Spinal cord (tissue), 10 donors: ENCODE measurements at places on chromosomes 1 and 21.

DNA sequence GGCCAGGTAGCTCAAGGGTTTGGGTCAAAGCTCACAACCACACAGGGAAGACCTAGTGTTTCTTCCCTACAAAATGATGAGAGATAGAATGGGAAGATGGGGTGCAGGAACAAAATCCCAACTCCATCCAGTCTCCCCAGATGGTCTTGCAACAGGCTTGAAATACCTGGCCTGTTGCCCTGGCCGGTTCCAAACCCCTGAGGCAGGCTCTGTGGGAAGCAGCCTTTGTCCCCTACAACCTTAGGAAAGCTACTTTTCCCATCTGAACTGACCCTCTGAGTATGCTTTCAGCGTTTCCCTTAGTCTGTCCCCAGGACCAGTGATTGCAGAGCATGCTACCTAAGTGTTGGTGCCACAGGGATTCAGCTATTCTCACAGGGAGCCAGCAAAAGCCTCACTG is 104.0 kb downstream of the GDAP2 start:
- no peak overlapping the region for H3K4me3 ChIP-seq
- no peak overlapping the region for H3K27ac ChIP-seq
- no peak for DNase-seq
- no peaks in the 10 kb centered on the region for H3K27me3 ChIP-seq

DNA sequence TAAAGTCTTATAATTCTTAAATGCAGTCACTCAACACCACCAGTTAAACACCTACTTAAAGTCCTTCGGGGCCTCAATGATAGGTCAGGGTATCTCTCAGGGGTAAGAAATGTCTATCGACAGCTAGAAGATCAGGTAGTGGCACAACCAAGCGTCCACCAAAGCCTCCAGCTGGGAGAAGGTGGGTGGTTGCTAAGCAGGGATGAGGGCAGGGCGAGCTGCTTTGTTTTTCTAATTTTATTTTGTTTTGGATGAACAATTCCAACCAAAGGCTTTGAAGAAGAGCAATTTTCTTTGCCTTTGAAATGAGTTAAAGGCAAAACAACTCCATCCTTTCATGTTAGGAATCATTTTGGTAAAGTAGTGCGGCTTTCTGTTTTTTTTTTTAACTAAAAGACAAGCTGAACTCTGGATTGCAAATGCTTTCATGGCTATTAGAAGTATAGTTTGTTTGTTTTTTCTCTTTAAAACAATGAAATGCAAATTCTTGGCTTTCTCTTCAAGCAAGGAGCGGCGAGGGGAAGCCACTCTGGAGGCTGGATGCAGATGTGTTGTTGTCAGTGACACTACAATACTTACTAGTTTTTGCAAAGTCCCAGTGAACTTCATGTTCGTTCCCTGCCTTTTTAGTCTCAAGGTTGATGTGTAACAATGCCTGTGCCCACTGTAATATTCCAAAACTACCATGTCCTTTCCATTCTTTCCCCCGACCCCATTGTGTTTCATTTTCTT is 106.0 kb downstream of the MRPS6 start:
- no peaks in the 10 kb centered on the region for H3K36me3 ChIP-seq
- H3K4me1 ChIP-seq: peaks cover 6% of the 10 kb centered on the region
- no peak for DNase-seq
- H3K27ac ChIP-seq: no peak overlapping the region

GRCh38 chr1:1397839-1398523 is 1.2 kb downstream of the CCNL2 start:
- H3K4me1 ChIP-seq: peaks cover 35% of the 10 kb centered on the region
- H3K36me3 ChIP-seq: peaks cover 81% of the 10 kb centered on the region
- H3K27me3 ChIP-seq: no peaks in the 10 kb centered on the region
- no peak for DNase-seq
- H3K27ac ChIP-seq: no peak overlapping the region

DNA sequence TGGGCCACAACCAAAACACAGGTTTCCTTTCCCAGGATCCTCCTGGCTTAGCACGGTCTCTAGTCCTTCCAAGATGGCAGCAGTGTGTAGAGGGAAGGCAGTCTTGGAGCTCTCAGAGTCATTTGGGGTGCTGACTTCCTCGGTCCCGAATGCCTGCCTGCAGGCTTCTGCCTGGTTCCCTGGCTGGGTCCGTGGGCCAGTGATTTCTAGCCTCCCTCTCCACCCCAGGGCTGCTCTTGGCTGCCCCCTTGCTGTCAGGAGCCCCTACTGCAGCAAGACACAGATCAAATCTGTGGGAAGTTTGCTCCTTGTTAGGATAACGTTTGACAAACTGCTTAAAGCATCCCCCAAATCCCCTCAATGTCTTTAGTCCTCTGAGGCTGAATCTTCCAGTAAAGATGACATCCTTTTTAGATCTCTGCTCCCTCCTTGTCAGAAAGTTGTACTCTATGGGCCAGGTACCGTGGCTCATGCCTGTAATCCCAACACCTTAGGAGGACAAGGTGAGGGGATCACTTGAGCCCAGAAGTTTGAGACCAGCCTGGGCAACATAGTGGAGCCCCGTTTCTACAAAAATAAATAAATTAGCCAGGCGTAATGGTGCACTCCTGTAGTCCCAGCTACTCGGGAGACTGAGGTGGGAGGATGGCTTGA is 272.5 kb downstream of the RRAGC start:
- H3K36me3 ChIP-seq: no peaks in the 10 kb centered on the region
- H3K27me3 ChIP-seq: no peaks in the 10 kb centered on the region
- DNase-seq: no peak
- H3K27ac ChIP-seq: no peak overlapping the region

- H3K4me3 ChIP-seq: no peak overlapping the region
- H3K27me3 ChIP-seq: no peaks in the 10 kb centered on the region
Measured at GRCh38 chr1:28601696-28602095, 9.6 kb downstream of the RAB42 start.

GRCh38 chr1:232880354-232880753 is 70.1 kb upstream of the NTPCR start:
- H3K27me3 ChIP-seq: no peaks in the 10 kb centered on the region
- H3K36me3 ChIP-seq: no peaks in the 10 kb centered on the region
- H3K4me3 ChIP-seq: no peak overlapping the region
- peak; percentile 55 for DNase-seq
- H3K27ac ChIP-seq: no peak overlapping the region

GRCh38 chr1:39288735-39289465 is 84.4 kb downstream of the MACF1 start:
- no peak overlapping the region for H3K4me3 ChIP-seq
- H3K27ac ChIP-seq: no peak overlapping the region
- H3K27me3 ChIP-seq: no peaks in the 10 kb centered on the region
- no peaks in the 10 kb centered on the region for H3K4me1 ChIP-seq
- DNase-seq: no peak

- no peak overlapping the region for H3K27ac ChIP-seq
- H3K27me3 ChIP-seq: no peaks in the 10 kb centered on the region
- H3K4me3 ChIP-seq: no peak overlapping the region
- DNase-seq: no peak
Measured at GRCh38 chr1:199857516-199857915, 170.0 kb upstream of the NR5A2 start.

DNA sequence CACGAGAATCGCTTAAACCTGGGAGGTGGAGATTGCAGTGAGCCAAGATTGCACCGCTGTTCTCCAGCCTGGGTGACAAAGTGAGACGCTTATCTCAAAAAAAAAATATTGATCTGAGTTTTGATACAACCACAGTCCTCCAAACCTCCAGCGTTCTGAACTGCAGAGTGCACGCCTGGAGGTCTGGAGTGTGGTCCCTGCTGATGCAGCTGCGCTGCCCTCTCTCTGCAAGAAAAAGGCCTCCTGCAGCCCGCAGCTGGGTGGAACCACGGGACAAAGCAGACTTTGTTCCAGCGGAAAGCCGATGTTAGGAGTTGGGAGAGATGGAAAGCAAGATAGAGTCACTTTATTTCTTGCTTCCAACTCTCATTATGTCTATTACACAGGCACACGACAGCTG is 144.9 kb upstream of the SOD1 start:
- H3K4me1 ChIP-seq: peaks cover 15% of the 10 kb centered on the region
- H3K36me3 ChIP-seq: no peaks in the 10 kb centered on the region
- H3K4me3 ChIP-seq: no peak overlapping the region
- H3K27ac ChIP-seq: peak overlapping the region; percentile 67
- peak; percentile 78 for DNase-seq
- H3K27me3 ChIP-seq: no peaks in the 10 kb centered on the region

DNA sequence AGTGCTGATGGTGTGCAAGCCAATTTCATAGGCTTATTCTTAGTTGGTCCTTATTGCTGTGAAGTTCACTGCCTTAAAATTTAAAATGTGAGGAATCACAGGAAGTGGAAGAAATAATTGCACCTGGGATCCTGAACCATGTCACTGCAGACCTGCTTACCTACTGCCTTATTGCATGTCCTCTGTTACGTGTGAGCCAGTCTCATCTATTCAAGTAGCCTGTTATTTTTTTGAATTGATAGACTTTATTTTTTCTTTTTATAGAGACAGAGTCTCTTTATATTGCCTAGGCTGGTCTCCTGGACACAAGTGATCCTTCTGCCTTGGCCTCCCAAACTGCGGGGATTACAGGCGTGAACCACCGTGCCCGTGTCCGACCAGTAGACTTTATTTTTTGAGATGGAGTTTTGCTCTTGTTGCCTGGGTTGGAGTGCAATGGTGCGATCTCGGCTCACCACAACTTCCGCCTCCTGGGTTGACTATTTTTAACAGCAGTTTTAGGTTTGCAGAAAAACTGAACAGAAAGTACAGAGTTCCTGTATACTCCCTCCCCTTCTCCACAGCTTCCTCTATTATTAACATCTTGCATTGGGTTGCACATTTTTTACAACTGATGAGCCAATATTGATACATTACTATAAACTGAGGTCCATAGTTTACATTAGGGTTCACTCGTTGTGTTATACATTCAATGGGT is 14.0 kb upstream of the DISC1 start:
- no peaks in the 10 kb centered on the region for H3K27me3 ChIP-seq
- H3K27ac ChIP-seq: no peak overlapping the region
- no peaks in the 10 kb centered on the region for H3K4me1 ChIP-seq

- no peak overlapping the region for H3K27ac ChIP-seq
- no peaks in the 10 kb centered on the region for H3K36me3 ChIP-seq
- no peak for DNase-seq
- H3K4me1 ChIP-seq: no peaks in the 10 kb centered on the region
- no peak overlapping the region for H3K4me3 ChIP-seq
- H3K27me3 ChIP-seq: peaks cover 3% of the 10 kb centered on the region
Measured at GRCh38 chr1:48693674-48694320, 82.9 kb downstream of the BEND5 start.

- no peaks in the 10 kb centered on the region for H3K4me1 ChIP-seq
- no peaks in the 10 kb centered on the region for H3K36me3 ChIP-seq
- H3K27ac ChIP-seq: no peak overlapping the region
Measured at GRCh38 chr1:189693140-189693539, 784.5 kb downstream of the BRINP3 start.

DNA sequence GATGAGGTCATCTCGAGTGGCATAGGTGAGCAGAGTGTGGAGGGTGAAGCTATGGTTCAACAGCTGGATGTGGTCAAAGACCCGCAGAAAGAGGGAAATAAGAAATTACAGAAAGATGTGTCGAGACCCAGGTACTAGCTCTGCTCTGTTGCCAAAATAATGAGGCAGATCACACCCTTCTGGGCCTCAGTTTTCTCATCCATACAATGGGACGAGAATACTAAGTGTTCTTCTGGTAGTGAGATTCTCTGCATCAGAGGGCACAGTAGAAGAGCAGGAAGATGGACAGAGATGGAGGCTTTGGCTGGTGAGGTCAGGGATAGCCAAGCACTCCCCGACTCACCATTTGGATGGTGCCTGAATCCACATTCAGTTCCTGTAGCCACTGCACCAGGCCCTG is 11.1 kb downstream of the MAP3K6 start:
- H3K4me3 ChIP-seq: no peak overlapping the region
- no peak overlapping the region for H3K27ac ChIP-seq
- no peak for DNase-seq
- H3K4me1 ChIP-seq: peaks cover 39% of the 10 kb centered on the region
- H3K36me3 ChIP-seq: peaks cover 29% of the 10 kb centered on the region
- H3K27me3 ChIP-seq: peaks cover 43% of the 10 kb centered on the region

DNA sequence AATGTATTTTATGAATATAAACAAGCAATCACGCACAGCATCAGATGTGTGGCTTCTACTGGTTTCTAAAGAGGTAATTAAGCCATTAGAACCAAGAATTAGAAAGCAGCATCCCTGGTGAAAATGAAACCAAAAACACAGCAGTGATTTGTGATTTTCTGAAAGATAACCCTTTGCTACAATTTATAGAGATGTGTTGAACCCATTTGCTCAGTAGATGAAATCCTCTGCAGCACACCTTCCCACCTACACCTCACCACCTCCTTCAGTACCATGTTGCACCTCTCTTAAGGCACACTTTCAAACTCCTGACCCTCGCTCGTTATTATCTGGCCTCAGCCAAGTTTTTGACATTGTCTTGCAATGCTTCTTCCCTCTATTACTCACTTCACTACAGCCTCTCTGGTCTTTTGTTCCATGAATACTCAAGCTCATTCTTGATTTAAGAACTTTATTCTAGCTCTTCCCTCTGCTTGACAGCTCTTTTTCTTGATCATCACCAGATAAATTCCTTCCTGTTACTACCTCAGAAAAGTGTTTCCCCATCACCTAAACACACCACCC is 38.6 kb downstream of the NSL1 start:
- no peaks in the 10 kb centered on the region for H3K27me3 ChIP-seq
- no peak for DNase-seq
- no peaks in the 10 kb centered on the region for H3K36me3 ChIP-seq

DNA sequence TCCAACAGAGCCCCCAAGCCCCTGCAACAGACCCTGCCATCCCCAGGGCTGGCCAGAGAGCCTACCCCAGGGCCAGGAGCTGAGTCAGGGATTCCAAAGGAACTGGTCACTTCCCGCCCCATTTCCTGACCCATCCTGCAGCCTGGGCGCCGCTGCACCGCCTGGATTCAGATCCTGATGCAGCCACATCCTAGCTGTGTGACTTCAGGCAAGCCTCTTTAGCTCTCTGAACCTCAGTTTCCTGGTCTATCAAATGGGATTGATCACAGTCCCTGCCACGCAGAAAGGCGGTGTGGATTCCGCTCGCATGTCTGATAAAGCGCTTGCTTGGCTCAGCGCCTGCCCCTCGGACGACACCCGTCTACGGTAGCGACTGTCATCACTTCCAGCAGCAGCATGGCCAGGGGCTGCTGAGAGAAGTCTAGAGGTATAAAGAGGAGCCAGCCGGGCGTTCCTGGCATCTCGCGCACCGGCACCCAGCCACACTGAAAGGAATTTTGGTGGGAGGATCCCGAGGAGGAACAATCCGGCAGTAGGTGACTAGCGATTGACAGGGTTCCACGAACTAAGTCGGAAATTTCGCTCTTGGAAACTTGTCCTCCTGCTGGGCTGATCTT is 10.1 kb downstream of the EPHA2 start:
- peak overlapping the region; percentile 67 for H3K27ac ChIP-seq
- H3K4me3 ChIP-seq: no peak overlapping the region
- DNase-seq: peak; percentile 40
- peaks cover 11% of the 10 kb centered on the region for H3K27me3 ChIP-seq

GRCh38 chr1:1537626-1538250 is 2.7 kb downstream of the TMEM240 start:
- H3K27ac ChIP-seq: no peak overlapping the region
- no peak overlapping the region for H3K4me3 ChIP-seq
- H3K4me1 ChIP-seq: peaks cover 26% of the 10 kb centered on the region
- H3K36me3 ChIP-seq: peaks cover 87% of the 10 kb centered on the region
- DNase-seq: no peak
- no peaks in the 10 kb centered on the region for H3K27me3 ChIP-seq

GRCh38 chr1:162908780-162909179 is 47.8 kb upstream of the CCDC190 start:
- no peaks in the 10 kb centered on the region for H3K4me1 ChIP-seq
- DNase-seq: no peak
- H3K27ac ChIP-seq: no peak overlapping the region
- H3K36me3 ChIP-seq: no peaks in the 10 kb centered on the region
